Activated CD4-positive, alpha-beta T cell treated with anti-CD3 and anti-CD28 coated beads, Interleukin-2, amount 50 U/mL, for 1 hour (primary cell): ENCODE measurements at places on chromosomes 12 and 14.

DNA sequence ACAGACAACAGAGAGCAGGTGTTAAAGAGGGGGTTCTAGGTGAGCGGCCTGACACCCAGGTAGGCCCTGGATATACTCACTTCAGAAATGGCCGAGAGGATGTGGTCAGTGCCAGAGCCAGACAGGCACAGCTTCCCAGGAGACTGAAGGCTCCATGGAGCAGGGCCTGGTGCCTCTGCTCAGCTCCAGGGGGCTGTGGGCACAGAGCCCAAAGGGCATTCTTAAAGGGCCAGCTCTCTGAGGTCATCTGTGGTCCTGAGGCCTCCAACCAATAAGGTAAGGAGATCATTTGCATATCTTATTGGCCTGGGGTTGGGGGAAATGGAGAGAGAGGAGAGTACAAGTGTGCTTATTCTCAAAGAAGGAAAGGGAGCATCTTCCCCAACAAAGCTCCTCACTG is 9.7 kb upstream of the PCK2 start:
- DNase-seq: no peak

- no peak for DNase-seq
Observed at GRCh38 chr12:90627180-90627896, 327.6 kb downstream of the CCER1 start.

DNA sequence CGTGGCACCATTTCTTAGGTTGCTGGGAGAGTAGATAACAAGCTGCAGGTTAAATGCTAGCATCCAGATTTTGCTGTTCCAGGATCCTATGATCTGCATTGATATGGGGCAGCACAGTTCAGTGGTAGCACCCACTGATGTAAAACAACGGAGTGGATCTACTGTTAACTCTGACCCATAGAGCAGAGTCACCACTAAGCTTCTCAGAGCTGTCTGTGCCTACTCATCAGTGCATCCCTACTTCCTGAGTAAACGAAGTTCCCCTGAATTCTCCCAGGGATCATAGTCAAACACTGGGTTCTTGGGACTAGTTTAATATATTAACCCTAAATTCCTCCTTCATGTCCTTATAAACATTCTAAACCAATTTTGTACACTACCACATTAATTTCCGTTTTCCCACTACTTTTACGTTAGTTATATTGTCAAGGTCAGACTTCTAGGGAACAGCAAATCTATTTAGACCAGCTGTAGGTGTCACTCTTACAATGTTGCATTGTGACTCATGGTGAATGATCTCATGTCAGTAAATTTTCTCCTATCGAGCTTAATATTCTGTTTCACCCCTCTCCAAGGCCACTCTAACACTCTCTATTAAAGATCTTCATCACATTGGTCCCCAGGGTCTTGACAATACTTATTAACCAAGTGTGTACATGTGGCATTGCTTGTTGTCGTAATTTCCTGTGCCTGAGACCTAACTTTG is 10.3 kb downstream of the RERGL start:
- DNase-seq: no peak

DNA sequence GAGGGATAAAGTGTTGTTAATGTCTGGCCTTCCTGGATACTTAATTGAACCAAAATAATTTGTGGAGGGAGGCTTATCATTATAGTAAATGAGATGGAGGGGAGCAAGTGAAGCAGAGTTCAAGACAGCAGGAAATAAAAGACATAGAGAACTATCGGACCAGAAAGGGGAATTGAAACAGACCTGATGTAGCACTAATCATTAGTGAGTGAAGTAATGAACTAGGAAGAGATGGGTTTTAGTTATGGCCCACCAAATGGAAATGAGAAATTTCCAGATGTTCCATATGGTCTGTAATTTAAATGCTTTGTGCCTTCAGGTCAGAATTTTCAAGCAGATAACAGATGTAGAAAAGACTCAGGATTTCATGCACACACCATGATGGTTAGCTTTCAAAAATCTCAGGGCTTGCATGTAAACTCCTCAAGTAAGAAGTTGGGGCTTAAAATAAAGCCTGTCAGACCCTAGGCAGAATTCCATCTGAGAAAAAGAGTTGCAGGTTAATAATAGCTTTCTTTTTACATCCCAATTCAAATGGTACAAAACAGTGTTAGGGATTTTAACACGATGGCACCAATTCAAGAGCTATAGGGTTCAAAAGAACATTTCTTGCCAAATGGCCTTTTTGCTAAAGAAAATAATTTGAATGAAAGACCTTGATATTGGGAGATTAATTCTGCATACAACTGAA is 355.8 kb downstream of the FSCB start:
- DNase-seq: no peak

GRCh38 chr12:104294927-104295668 is 8.4 kb upstream of the EID3 start:
- DNase-seq: no peak

GRCh38 chr12:34395056-34396005 is 373.0 kb downstream of the ALG10 start:
- no peak for DNase-seq

GRCh38 chr12:39178837-39179236 is 264.1 kb downstream of the KIF21A start:
- DNase-seq: no peak

- no peak for DNase-seq
Observed at GRCh38 chr14:52111583-52111982, 42.7 kb upstream of the NID2 start.

GRCh38 chr12:6337958-6338433 is 3.9 kb downstream of the TNFRSF1A start:
- no peak for DNase-seq

DNA sequence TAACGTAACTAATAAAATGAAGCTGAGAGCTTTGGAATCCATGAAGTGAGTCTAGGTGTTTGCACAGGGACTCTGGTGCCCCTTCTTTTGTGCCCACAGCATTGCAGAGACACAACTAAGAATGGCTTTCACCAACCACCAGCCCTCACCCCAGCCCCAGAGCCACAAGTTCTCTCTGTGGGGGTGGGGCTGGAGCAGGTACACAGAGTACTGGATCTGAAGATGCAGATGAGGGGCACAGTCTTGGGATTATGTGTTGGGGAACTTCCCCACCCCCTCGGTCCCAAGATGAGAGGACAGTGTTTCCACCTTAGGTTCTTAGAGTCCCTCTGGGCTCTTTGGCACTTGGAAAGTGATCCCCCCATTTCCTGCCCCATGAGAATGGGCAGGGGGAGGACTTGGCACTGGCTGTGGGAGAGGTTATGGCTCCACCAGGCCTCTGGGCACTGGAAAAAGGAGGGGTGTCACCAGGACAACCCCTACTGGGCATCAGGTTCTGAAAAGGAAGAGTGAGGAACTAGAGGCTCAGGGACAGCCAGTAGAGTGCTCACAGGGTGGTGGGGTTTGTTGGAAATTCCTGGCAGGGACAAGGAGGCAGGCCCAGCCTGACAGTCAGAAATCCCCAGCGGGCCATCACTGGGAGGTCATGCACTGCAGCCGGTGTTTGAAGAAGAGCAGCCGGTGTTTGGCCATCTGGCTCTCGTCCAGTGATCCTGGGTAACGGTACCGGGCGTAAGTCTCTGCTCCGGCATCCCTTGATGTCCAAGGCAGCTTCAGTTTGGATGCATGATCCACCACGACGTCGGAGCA is 6.7 kb downstream of the B4GALNT1 start:
- no peak for DNase-seq

GRCh38 chr12:84960918-84961317 is 48.3 kb upstream of the SLC6A15 start:
- DNase-seq: no peak

GRCh38 chr12:105409801-105410471 is 79.4 kb downstream of the C12orf75 start:
- DNase-seq: no peak

DNA sequence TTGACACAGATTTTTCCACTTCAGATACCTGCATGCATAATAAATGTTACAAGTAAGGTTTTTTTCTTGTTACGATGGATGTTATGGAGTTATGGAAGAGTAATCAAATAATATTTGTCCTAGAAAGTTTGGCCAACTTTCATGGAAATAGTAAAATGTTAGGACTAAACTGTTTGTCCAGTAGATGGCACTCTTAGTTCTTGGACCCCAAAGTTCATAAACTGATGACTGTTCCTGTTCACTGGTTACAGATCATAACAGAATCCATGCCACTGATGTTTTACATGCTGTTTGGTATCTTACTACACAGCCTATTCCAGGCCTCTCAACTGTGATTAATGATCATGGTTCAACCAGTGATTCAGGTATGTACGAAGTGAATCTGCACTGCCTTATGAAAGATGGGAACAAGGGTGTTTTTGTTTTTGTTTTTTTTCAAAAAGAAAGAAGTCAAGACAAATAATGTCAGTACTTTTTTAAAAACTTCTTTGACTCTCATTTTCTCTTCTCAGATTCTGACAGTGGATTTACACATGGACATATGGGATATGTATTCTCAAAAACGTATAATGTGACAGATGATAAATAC is 48.8 kb upstream of the SLCO1C1 start:
- no peak for DNase-seq

GRCh38 chr12:133037207-133038005 is at the start of gene ZNF84:
Gene ZNF84, plus strand, starts transcription at chr12:133037509. Its CDS starts 3,959 bp downstream, at chr12:133041468.
- DNase-seq: peak; percentile 96

DNA sequence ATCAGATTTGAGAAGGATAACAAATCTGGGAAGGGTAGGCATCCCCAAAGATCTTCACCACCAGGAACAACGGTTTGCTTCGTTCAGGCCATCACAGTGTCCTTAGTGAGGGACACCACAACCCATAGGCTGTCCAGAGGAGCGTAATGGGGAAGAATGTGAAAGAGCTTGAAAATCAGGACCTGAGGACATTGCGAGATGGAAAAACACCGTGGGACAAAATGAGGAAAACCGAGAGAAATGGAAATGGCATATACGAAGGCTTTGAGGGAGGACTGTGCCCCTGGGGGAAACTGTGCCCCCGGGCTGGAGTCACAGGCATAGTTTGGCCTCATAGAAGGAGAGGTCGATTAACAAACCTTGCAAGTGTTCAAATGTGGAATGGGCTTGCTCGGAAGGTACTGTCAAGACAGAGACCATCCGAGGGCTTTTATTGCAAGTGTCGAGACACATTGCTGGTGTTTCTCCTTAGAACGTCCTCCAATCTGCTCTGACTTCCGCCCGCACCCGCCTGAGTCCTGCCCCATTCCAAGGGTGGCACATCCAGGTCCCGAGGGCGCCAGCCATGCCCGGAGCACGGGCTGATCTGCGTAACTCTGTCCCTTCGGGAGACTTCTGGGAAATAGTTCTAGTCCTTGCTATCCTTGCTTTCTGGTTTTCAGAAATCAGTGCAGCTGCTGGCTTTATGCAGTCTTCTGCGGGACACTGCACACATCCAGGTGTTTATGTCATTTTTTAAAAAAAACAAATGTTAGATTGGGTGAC is 885 bp upstream of the PALS1 start:
- peak; percentile 3 for DNase-seq

GRCh38 chr12:89962648-89963047 is 254.0 kb upstream of the ATP2B1 start:
- no peak for DNase-seq

- no peak for DNase-seq
Observed at GRCh38 chr14:76268700-76269099, 107.2 kb upstream of the ESRRB start.

- DNase-seq: no peak
Observed at GRCh38 chr12:54590978-54591591, 2.6 kb upstream of the PPP1R1A start.

GRCh38 chr14:102234331-102235264 is 70.4 kb downstream of the MOK start:
- no peak for DNase-seq
